KBM-7 (cell line): ENCODE measurements at places on chromosomes 1 and 21.

DNA sequence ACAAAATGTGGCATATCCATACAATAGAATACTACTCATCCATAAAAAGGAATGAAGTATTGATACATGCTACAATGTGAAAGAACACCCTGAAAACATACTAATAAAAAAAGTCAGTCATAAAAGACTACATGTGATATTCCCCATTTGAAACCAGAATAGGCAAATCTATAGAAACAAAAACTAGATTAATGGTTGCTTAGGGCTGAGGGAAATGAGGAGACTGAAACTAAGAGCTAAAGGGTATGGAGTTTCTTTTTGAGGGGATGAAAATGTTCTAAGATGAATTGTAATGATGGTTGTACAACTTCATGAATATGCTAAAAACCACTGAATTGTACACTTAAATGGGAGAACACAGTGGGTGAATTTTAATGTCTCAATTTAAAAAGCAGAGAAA, 50.9 kb downstream of the ACBD6 start:
- DNase-seq, result no peak

- no peak for DNase-seq
These were observed 78.1 kb upstream of the CSF3R start for GRCh38 chr1:36560621-36561360.

GRCh38 chr1:161427733-161428516, 60.2 kb upstream of the CFAP126 start:
- DNase-seq, result no peak

DNA sequence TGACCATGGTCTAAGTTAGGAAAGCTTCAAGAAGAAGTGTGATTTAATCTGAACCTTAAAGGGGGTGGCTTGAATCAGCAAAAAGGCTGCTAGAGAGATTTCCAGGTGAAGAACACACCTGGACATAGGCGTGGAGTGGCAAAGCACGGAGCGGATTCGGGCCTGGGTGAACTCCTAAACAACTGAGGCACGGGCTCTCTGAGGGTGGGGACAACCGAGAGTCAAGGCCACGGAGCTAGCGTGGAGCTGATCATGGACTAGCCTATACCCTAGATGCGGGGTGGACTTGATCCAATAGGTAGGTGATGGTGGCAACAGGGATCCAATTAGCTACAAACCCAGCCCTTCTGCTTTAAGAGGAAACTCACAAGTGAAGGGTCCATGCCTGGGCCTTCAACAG, 27.8 kb downstream of the SYT2 start:
- no peak for DNase-seq

DNA sequence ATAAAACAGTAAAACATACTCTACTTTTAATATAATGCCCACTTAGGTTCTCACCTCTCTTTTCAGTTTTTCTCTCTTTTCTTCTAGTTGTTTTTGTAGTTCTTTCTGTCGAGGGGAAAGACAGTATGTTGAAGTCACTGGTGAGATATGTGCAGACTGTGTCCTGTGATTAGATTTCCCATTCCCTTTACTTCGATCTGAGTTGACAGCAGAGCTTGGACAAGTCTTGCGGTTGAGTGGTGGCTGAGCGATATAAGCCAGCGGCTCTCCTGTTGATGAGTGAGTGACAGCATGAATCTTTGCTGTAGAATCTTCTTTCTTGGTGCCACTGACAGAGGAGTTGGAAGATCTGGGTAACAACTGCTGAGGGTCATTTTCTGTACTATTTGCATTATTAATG, 6.0 kb downstream of the CCDC181 start:
- DNase-seq, result no peak

- DNase-seq, result no peak
These were observed 6.5 kb upstream of the ALX3 start for GRCh38 chr1:110076789-110077500.

DNA sequence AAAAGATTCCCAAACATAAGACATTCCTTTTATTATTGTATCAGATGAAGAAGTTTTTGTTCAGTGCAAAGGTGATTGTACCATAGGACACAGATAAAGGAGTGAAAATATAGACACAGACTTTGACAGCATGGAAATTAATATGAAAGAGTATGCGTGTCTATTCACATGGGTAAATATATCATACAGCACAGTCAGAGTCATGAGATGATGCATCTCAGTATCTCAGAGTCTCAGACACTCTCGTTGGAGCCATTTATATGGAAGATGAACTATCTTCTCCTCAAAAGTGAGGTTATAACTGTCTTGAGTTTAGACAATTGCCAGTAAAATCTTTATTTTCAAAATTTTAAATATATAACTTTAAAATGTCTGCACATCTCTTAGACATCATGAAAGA, 158.4 kb upstream of the C8B start:
- DNase-seq, result no peak

- no peak for DNase-seq
These were observed 58.6 kb upstream of the USP25 start for GRCh38 chr21:15671188-15671587.

GRCh38 chr1:28933277-28933676, 18.9 kb downstream of the EPB41 start:
- no peak for DNase-seq
